ENCODE measurements at places on chromosomes 3 and 15.

- no peak for DNase-seq
Observed at GRCh38 chr3:79187426-79187825, 580.4 kb downstream of the ROBO1 start.

DNA sequence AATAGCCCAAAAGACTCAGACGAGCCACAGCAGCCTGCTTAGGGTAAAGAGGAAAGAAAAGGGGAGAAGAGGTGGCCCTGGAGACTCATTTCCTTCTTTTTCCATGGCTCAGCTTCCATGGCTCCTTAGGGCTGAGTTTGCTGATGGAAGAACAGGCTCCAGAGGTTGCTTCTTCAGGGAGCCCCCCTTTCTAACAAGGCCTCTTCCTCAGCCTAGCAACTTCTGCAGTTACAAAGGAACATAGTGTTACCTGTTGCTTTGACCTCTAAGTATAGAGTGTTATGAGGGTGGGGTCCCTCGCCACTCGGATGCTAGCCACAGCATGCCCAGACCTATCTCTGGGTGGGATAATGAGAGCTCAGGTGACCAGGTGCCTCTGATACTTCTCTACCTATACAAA lies 43.2 kb upstream of the SPESP1 start:
- DNase-seq = no peak

- no peak for DNase-seq
Observed at GRCh38 chr3:114606336-114606735, 312.5 kb downstream of the TIGIT start.

GRCh38 chr3:49217688-49218470 lies 46.5 kb downstream of the KLHDC8B start:
- peak; percentile 75 for DNase-seq
